ENCODE measurements at places on chromosomes 4 and X.
A peak's percentile ranks its signal among the peaks of the same experiment; 100 is the strongest.

- DNase-seq = no peak
Observed at GRCh38 chrX:30504309-30504708, 73.3 kb downstream of the TASL start.

DNA sequence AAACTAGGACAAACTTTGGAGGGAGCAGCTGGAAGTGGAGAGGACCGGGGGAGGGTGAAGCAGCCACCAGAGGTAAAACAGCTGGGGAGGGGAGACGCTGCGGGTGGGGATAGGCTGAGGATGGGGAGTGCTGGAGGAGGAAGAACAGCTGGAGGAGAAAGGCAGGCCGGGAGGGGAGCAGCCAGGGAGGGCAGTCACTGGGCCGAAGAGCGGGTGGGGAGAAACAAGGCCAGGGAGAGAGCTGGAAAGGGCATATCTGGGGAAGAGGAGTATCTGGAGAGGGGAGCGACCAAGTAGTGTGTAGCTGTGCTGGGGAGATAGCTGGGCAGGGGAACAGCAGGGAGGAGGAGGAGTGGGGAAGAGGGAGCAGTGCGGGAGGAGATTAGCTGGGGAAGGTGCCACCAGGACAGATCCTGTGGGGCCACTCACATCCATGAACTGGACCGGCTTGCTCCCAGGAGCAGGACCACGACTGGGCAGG, 2.7 kb downstream of the SLC38A5 start:
- no peak for DNase-seq

DNA sequence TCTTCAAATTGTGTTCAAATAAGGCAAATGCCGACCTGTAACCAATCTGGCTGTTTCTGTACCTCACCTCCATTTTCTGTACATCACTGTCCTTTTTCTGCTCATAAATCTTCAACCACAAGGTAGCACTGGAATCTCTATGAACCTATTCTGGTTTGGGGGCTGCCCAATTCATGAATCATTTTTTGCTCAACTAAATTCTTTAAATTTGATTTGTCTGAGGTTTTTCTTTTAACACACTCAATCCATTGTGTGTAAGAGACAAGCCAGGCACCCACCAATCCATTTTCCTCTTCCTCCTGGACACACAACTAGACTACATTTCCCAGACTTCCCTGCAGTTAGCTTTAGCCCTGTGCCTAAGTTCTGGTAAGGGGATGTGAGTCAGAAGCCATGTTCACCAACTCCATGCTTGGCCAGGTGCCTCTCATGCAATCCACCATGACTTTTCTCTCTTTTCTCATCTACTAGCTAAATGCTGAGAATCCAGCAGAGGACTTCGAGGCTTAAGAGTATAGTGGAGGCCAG, 193.2 kb upstream of the KLF3 start:
- DNase-seq = no peak

DNA sequence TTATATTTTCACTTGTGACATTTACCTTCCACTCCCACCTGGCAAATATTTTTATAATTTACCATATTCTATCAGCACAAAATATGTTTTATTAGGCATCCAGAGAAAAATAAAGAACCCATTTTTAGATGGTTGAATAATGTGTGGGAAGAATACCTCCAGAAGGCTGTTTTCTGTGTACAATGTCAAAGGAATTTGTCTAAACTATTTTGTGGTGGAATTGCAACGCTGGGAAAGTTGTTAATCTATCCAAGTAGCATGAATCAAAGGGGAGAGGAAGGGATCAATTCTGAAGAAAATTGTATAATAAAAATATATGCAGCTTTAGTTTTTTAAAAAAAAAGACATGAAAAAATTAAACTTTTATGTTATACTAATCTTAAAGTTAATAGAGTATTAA, 706.5 kb downstream of the FSTL5 start:
- no peak for DNase-seq

DNA sequence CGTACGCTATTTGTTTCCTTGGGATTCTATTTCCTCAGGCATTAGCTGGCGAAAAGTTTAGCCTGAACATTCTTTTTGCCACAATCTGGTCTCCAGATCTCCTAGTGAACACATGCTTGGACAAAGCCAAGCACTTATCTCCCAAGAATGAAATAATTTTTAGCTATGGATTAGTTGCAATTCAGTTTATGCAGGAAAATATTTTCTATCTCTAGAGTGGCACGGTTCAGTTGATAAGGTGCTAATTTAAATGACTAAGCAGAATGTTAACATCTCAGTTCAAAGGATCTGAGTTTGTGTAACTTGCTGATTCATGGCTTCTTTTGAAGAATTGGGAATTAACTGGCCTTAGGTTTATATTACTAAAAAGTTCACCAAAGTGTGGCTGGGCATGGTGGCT, 58.1 kb upstream of the JADE1 start:
- no peak for DNase-seq

GRCh38 chrX:155068165-155068564, 2.8 kb downstream of the CMC4 start:
- DNase-seq = no peak

DNA sequence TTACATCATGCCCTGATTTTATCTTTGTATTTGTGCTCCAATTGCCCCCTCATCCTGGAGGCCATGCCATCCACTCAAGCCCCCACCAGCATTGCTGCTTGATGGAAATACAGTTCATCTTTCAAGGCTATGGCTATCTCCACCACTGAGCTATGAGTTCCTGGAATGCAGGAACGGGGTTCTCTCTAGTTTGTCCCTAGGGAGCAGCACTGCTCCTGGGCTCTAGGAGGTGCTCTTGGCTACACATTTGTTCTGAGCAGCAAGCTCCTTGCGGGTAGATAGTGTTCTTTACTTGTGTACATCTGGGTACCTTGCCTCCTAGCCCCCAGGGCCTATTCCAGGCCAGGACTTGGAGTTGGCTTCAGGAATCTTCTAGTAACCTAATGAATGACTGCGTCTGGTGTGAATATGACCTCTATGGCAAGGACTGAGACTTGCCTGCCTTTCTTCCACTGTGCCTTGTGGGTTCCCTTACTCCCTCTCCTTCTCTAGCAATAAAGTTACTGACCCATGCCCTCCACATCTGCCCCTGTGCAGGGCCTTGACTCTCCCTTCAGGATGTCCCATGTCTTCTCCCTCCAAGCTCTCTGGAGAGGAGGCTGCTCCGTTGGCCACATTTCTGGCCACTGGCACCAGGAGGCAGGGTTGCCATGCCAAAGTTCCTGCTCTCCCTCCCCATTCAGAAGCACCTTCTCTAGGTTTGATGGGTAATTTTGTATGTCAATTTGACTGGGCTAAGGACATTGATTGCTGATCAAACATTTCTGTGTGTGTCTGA, 7.6 kb downstream of the CITED1 start:
- no peak for DNase-seq

GRCh38 chr4:106316773-106317409, 541 bp downstream of the AIMP1 start:
- peak; percentile 29 for DNase-seq

- no peak for DNase-seq
Observed at GRCh38 chr4:70365479-70365878, 4.9 kb downstream of the SMR3A start.

DNA sequence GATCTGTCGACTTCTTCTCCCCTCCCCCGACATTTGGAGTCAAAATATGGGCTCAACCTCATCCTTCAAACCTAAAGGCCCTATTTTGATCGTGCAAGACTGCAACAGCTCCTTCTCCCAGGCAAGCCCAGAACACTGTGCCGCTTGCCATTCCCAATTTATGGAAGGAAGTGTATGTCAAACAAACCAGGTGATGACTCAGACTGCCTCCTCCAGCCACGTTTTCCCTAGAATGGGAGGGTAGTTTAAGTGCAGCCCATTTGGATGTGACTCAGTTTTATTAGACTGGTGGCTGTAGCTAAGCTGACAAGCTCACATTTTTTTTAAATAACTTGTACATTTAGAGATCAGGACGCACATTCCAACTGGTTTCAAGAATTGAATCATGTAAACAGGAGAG, 570.4 kb upstream of the DIPK2B start:
- DNase-seq = no peak

DNA sequence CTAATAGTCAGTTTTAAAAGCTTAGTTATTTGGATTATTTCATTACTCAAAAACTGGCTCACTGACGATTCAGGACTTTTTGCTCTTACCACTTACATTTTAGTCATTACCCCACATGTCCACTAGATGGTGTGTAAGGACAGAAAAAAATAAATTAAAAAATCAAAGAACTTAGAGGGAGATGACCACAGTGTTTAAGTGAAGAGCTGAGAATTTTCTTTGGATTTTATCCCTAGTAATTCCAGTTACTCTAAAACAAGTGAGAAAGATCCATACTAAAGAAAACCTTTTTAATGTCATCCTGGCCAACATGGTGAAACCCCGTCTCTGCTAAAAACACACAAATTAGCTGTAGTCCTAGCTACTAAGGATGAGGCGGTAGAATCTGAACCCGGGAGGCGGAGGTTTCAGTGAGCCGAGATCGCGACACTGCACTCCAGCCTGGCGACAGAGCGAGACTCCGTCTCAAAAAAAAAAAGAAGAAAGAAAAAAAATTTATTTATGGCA, 26.4 kb upstream of the TMPRSS11B start:
- DNase-seq = no peak

- DNase-seq = no peak
Observed at GRCh38 chr4:105758958-105759357, 50.4 kb downstream of the GSTCD start.
